Colonic mucosa (tissue), 4 donors: ENCODE measurements at places on chromosomes 2 and 18. TPM values are rescaled to one million over a fixed set of nuclear protein-coding genes. Genes with fewer than 3 reads are reported as not detected.

- DNase-seq, result no peak
These were observed 39.9 kb upstream of the CDC42EP3 start for GRCh38 chr2:37711308-37711731.

DNA sequence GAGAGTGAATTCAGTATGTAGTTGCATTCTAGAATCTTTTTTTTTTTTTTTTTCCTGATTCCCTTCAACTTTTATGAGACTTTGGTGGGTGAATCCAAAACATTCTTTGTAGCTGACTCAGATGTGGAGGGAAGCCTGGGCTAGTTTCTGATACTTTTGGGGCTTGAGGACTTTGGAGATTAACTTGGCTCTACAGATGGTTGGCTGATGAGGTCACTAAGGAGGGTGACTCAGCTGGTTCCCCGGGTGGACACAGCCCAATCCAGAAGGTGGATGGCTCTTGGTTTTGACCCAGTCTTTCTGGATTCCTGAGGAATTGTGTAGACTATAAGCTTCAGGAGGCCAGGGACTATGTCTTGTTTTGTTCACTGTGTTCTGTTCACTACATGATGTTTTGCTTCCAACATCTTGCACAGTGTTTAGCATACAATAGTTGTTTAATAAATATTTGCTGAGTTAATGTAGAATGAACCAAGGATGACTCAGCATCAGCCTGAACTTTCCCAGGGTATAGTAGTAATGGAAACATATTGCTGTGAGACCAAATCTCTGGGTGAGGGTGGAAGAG is 30.5 kb downstream of the LAMA3 start:
- DNase-seq, result no peak

GRCh38 chr2:37149626-37150322 is 7.0 kb downstream of the EIF2AK2 start:
- peak; percentile 26 for DNase-seq

POTEJ gene
- 0.17 TPM for total RNA-seq

B3GNT7 gene
- total RNA-seq, result 244 TPM

TBR1 gene
- total RNA-seq, result not detected

ADD2 gene
- 1.1 TPM for total RNA-seq

STPG4 gene
- total RNA-seq, result 0.47 TPM
